ENCODE measurements at places on chromosomes 6 and 20. TPM values are rescaled to one million over a fixed set of nuclear protein-coding genes. Genes with fewer than 3 reads are reported as not detected.

DNA sequence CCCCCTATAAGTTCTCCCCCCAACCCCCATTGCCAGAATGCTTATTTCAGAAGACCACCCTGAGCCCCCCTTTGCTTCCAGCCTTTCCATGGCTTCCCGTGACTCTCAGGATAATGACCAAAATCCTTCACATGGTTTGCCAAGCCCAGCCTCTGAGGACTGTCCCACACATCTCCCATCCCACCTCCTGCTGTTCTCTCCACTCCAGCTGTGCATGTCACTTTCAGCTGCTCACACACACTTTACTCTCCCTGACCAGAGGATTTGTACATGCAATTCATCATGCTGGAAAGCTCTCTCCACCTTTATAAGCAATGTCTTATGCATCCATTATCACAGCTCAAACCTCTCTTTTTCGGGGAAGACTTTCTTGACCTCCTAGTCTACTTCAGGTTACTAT, 164.2 kb downstream of the PRL start:
- DNase-seq, result no peak

- DNase-seq, result no peak
Measured at GRCh38 chr6:81476881-81477280, 275.6 kb downstream of the TENT5A start.

DNA sequence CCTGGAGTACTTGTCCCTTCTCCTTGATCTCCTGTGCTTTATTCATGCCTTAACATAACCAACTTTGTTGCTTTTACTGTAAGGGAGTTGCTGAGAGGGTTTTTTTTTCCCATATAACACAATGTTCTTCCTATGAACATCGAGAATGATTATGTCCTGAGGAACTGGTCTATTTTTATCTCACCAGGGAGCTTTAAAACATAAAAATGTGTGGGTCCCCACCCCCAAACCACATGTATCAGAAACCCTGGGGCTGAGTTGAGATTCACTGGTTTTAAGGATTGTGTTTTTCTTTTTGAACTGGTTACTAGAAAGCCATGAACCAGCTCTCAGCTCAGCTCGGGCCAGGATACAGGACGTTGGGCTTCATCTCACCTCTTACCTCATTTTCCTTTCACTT, 118.5 kb upstream of the JAG1 start:
- no peak for DNase-seq

DNA sequence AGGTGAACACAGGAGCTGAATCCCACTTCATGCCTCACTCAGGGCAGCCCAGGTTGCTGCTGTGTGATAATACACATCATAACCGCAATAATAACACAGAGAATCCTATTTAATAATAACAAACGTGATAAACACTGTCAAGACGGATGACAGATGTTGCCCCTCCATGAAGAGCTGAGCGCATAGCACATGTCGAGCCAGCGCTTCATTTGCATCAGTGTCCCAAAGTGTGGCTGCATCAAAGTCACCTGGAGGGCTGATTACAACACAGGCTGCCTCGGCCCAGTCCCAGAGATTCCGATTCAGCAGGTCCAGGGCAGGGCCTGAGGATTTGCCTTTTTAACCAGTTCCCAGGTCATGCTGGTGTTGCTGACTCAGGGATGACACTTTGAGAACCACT, 198.5 kb downstream of the QKI start:
- DNase-seq, result no peak

DNA sequence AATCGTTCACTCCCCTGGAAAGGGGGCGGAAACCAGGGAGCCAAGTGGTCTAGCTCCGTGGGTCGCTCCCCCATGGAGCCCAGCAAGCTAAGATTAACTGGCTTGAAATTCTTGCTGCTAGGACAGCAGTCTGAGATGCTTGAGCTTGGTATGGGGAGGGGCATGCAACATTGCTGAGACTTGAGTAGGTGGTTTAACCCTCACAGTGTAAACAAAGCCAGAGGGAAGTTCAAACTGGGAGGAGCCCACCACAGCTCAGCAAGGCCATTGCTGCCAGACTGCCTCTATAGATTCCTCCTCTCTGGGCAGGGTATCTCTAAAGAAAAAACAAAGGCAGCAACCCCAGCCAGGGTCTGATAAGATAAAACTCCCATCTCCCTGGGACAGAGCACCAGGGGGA, 43.2 kb downstream of the COL21A1 start:
- no peak for DNase-seq

DNA sequence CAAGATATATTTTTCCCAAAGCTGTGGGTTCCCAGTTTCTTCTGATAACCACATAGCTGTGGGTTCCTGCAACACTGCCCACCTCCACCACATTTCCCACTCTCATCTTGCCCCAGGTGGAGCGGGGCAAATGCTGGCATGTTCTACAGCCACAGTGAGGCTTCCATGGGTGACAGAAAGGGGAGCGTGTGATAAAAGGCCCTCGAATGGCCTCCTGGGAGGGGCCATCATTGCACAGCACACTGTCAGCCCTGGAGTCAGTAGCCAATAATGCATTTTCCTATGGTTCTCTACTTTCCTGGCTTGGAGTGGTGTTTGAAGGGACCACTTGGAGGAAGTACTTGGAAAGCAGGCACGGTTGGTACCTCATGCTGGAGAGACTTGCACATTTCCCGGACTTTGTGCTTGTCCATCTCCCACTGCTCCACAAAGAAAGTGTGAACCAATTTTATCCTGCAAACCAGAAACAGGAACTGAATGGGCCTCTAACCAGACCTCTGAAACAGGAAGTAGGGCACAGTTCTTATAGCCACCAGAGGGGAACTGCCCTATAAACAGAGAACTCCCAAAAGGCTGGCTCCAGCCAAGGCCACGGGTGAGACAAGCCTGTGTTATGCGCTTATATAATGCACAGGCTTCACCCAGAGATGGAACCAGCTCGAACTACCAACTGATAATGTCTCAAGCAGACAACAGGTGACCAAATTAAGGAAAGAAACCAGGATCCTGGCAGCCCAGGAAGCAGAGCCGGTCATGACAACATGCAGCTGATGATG, 8.6 kb downstream of the MAP3K5 start:
- no peak for DNase-seq

GRCh38 chr6:142474531-142475289, 172.9 kb downstream of the ADGRG6 start:
- DNase-seq, result no peak

DNA sequence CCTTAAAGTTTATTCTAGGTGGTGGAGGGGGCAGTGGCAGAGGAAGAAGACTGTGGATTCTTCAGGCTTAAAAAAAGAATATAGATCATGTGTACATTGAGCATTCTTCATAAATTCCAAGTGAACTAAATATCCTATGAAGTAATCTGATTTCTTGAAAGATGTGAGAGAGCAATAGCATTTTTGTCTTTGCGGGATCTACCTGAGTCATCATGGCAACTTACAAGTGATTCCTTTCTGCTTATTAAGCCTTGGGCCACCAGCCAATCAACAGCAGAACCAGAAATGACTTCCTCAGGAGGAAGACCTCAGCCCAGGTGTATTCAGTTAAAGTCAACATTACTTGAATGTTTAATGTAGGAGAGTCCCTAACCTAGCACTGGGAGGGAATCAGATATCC, 756.9 kb downstream of the TFAP2A start:
- DNase-seq, result no peak

DNA sequence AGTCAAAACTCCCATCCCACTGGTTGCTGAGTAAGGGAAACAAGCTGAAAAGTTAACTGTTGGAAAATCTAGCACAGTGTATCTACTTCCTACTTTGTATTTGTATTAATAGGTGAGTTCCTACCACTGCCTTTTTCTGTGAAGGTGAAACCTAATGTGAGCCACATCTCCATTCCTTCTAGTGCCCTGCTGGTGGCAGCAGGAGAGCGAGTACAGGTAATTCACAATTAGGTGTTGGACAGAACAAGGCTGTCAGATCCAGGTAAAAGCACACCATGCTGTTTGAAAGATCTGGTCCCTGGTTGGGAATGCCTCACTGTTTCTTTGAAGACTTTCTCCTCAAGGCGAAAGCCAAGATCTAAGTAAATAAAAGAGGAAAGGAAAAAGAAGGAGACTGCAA, 528.4 kb downstream of the PKHD1 start:
- DNase-seq, result no peak

DNA sequence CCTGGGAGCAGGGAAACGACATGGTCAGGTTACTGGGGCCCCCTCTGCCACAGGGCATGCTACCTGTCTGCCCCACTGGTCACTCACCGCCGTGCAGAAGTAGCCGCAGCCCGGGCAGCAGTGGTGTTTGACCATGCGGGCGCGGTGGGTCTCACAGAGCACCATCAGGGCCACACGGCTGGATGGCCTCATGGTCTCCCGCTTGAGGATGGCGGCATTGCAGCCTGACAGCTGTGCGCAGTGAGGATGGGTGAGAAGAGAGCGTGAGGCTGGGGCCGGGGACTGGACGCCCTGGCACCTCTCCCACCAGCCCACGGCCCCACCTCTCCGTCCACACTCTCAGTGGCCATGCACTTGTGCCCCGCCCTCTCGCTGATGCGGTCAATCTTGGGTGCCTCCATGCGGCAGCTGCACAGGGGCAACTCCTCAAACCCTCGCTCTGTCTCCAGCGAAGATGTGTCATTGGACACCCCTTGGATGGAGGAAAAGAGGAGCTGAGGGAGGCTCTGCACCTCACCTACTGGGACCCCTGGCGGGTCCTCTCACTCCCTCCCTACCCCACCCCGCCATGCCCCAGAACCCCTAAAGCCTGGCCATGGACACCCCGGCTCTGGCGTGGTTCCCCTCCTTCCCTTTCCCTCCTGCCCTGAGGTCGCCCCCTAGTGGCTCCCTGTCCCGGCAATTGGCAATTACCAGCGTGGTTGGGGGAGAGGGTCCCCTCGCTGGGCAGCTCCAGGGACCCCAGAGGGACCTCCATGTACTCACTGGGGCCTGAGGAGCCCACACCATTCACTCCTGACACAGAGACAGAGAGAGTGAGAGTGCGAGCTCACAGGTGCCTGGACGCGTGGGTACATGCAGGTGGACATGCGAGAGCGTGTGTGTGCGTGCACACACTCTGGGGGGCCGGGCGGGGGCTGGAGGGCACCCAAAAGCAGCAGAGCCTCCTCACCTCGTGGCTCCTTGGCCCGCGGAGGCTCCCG, 8.9 kb downstream of the EHMT2 start:
- no peak for DNase-seq

- DNase-seq, result no peak
Measured at GRCh38 chr6:91135406-91136103, 548.7 kb upstream of the MAP3K7 start.

GRCh38 chr20:17431621-17432364, 99.4 kb downstream of the BFSP1 start:
- DNase-seq, result no peak

DNA sequence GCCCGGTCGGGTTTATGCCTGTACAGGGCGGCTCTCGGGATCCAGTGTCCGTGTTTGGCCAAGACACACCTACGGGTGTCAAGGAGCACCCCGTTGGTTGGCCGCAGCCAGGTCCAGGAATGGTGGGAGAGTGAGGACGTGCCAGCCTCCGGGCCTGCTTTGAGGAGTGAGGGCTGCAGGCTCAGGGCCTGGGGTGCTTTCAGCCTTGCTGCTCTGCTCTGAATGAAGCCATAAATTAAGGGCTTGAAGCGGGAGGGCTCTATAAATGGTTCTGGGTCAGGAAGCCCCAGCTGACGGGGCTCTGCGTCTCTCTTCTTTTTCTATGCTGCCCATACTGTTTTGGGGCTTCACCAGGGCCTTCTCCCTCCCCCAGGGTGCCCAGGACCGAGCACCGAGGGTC, 15.1 kb downstream of the GATA5 start:
- DNase-seq, result no peak

DNA sequence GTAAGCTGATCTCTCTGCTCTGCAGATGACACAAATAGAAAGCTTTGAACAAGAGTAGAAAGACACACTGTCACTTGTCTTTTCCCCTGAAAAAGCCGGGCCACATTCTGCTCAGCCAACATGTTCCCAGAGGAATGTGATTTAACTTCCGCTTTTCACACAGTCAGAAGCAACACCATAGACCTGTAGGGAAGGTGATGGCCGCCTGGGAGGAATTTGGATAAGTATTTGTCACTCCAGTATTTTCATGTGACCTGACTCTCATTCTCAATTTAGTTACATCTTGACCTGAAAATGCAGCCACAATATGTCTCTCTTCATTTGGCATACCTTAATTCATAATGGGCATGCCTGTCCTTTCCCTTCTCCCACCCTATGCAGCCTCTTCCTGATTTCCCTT, 2.0 kb upstream of the GRM1 start:
- DNase-seq, result no peak

DNA sequence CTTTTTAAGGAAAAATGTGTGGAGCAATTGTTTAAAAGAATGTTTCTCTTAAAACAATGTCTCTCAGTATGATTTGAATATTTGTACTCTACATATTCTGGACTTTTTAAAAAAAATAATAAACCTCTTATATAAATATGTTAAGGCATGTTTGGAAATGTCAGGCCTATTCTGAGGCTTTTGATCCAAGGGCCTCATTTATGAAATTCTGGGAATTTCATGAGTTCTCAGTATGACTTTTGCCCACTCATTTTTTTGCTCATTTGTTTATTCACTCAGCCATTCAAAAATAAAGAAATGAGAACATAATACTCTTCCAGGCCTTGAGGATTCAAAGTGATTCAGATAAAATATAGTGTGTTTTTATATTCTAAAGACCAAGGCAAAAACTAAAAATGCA, 60.4 kb downstream of the DOK5 start:
- DNase-seq, result no peak

DNA sequence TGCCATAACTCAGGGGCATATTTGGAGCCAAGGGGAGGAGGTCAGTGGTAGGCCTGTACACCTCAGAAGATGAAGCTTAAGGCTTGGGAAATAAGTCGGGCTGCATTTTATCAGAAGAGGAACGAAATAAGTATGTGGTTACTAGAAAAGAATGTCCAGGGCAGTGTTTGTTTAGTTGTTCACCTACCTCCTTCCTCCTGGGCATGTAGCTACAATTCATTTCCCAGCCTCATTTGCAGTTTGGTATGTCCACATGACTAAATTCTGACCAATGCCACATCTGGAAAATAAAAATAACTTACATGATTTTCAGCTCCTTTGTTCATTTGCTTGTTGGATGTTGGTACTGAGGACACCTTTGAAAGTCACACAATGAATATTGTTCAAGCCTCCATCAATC, 294.5 kb upstream of the RGS17 start:
- DNase-seq, result no peak

- no peak for DNase-seq
Measured at GRCh38 chr6:24539416-24539815, 44.6 kb downstream of the ALDH5A1 start.

- no peak for DNase-seq
Measured at GRCh38 chr20:50294164-50295088, 103.8 kb downstream of the CEBPB start.

The LTB gene
- total RNA-seq, result 0.96 TPM

The THBD gene
- 22.6 TPM for total RNA-seq

The METTL24 gene
- total RNA-seq, result 6.6 TPM

The ZNF292 gene
- 56.7 TPM for total RNA-seq

The WFDC12 gene
- not detected for total RNA-seq

The LAMA5 gene
- 114 TPM for total RNA-seq

The SLC17A2 gene
- total RNA-seq, result not detected

The DEFB124 gene
- total RNA-seq, result not detected

The TAAR9 gene
- total RNA-seq, result not detected

The ARFGEF3 gene
- total RNA-seq, result 22.0 TPM

The GATA5 gene
- total RNA-seq, result 0.73 TPM

Measured in breast epithelium (tissue), 4 donors.